Sigmoid colon (tissue), 7 donors: ENCODE measurements at places on chromosomes 12 and 14.

DNA sequence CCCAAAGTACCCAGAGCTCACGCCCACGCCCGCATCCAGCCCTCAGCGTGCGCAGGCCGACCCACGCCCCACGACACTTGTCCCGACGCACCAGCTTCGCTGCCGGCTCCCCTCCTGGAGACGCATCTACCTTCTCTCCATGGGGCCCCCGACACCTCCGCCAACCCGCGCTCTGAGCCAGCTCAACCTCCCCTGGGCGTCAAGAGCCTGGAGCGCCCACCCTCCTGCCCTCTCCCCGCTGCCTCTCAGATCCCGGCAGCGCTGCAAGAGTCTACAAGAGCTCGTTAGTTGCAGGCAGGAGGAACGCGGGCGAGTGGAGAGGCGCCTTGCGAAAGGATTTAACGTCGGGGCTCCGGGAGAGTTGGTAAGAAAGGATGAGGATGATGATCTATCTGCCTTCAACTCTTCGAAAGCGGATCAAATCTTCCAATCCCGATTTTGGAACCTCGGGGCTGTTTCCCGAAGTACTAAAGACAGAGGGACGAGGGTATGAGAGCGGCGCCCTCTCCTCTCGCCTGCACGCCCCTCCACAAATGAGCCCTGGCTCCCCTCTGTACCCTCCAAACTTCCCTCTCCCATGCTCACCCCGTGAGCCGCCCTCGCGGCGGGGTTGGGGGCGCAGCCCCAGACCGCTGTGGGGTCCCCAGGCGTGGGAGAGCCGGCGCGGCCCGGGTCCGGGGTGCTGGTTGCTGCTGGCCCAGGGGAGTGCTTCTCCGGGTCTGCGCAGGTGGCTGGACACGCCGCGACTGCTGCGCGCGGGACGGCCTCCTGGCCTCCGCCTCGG, 979 bp downstream of the LTBP2 start:
- no peak for DNase-seq

- DNase-seq: no peak
Measured at GRCh38 chr12:43893670-43894069, 57.8 kb downstream of the TMEM117 start.

- DNase-seq: no peak
Measured at GRCh38 chr12:38123566-38124246, 192.9 kb upstream of the ALG10B start.

- DNase-seq: no peak
Measured at GRCh38 chr12:62522984-62523383, 56.4 kb downstream of the MON2 start.

DNA sequence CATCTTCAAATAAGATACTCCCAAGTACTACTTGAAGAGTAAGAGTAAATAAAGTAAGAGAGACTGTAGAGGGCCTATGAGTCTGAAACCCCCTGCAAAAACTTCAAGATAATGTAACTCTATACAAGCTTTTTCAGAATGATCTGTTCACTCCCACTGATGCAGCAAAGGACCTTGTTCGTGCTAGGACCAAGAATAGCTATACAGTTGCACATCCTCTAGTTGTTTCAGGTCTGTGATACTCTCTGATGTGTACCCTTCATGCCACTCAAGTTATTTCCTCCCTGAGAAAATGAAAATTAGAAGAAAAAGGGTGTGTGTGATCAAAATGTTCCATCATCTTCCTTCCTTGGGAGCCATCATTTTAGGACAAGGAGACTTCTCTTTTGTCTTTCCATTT, 204.4 kb downstream of the ALX1 start:
- no peak for DNase-seq

GRCh38 chr14:58426670-58427280, 556 bp downstream of the TIMM9 start:
- DNase-seq: peak; percentile 80

DNA sequence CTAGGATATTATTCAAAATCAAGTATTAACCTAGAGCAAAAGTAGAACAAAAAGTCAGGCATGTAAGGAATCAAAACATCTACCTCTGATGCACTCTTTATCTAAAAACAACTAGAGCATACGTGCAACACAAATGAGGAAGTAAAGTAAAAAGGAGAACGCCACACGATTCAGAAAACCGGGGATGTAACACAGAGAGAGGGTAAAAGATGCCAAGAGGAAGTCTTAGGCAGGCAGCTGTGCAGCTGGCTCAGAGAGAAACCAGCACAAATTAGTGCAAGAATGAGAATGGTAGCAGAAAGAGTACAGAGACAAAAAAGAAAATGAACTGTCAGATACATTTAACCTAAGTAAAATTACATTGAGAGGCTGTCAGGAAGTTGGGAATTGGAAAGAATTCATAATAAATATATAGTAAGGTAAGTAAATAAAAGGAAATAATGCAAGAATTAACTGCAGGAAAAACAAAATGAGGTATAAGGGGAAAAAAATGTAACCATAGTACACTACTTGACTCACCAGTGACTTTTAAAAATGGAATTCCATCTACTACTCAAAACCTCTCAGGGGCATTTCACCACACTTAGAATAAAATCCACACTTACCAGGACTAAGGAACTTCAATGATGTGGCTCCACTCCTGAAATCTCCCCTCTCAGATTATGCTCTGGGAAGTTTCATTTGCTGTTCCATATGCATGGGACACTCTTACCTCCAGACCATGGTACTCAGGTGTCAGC, 17.1 kb downstream of the BCAT1 start:
- DNase-seq: no peak

- DNase-seq: no peak
Measured at GRCh38 chr12:120404271-120404670, 33.6 kb upstream of the COX6A1 start.

DNA sequence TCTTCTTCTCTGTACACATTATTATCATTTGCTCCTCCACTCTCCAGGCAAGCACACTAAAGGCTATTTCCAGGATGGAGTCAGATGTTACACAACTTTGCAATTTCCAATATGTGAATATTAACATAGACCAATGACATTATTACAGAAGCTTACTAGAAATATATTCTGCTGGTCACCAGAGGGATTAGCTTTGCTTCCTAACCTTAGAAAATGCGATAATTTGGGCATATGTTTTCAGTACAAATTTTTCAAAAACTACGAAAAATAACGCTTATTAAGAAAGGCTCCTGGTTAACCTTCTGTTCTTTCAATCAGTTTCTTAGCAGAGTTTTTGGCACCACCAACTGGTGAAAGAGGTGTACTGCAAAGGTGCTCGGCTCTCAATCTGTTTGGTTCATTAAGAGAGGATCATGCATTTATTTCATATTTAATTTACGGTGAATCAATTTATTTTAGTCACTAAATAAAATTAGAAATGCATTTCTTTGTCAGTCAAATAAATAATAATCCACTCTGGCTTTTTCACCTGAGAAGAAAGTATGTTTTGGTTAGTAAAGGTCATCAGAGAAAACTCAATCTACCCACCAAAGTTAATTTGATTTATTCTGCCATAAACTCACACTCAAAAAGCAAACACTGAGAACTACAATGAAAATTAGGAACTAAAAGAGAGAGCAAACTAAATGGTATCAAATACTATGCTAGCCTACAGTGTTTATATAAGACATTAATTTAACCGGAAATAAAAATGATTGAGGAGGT, 39.2 kb downstream of the EFCAB11 start:
- DNase-seq: peak; percentile 72

- DNase-seq: peak; percentile 87
Measured at GRCh38 chr12:54032627-54033100, at the start of gene HOXC5. Gene HOXC5, plus strand, starts transcription at chr12:54033050. Its CDS starts 73 bp downstream, at chr12:54033123.

DNA sequence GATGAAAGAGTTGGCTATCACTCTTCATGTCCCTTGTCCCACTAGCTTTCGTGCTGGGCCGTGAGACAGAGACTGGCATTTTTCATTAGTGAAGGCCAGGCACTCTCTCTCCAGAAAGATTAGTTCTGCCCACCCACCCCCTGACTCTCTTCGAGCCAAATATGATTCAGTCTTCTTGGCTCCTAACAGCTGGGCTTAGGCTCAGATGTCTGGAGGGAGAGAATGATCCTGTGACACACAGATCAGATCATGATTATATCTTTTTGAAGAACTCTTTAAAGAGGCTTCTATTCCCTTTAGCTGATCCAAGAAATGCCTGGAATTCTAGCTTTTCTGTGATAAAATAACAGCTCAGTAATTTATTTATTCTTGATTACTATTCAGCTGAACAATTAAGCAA, 5.2 kb upstream of the GNG2 start:
- no peak for DNase-seq

GRCh38 chr14:32662211-32662610, 276.5 kb upstream of the NPAS3 start:
- DNase-seq: no peak

- no peak for DNase-seq
Measured at GRCh38 chr14:23252006-23252405, 14.3 kb downstream of the RNF212B start.

DNA sequence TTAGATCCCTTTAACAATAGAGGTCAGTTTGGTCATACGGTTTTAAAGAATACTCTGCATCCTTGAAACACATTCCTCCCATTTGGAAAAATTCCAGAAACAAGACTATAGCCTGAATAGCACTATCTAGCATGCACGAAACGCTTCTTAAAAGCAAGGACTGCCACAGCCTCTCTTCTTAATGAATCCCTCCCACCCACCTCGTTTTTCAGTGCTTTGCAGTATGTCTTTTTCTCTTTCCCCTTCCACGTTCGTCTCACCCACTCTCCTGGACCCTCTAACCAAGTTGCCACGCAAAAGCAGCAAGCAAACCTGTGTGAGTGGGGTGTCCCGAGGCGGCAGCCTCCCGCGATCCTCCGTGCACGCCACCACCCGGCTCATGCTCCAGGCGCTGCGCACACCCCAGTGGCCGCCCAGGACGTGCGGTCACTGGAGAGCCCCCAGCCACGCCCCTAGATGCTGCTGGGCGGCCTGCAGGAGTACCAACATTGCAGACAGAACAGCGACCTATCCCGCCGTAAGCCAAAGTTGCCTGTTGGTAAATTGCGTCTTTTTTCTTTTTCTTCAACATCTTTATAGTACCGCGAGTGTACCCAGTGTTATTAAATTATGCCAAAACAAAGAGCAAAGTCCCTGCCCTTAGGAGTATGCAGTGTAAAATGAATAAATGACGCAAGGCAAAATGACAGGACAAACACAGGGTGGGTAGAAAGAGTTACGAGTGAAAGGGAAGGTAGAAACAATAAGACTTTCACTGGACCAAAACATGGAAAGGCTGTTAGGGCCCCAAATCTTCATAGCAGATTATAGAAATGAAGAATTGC, at the start of gene SLC38A4:
SLC38A4 (minus strand) TSS at position 407 of the 824 bp plus-strand sequence. CDS start 32,926 bp downstream, outside the sequence.
- no peak for DNase-seq

DNA sequence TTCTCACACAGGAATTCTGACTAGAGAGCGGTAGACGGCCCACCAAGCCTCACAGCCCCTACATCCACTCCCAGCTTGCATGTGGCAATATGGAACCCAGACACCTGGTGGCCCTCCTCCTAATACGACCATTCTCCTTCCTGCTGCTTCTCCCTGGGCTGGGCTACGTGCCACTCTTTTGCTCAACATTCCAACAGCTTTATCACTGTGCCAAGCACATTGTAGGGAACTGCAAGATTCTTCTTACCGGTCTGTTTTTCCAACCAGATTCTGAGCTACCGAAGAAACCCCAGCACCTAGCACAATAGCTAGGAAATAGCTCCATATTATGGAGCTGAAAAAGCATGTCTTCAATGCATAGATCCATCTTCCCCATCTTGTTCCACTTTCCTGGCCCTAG, 58.1 kb downstream of the STXBP6 start:
- no peak for DNase-seq

- DNase-seq: no peak
Measured at GRCh38 chr12:72000969-72001648, 62.5 kb downstream of the TPH2 start.

- peak; percentile 48 for DNase-seq
Measured at GRCh38 chr12:47891356-47891755, 13.4 kb downstream of the VDR start.

DNA sequence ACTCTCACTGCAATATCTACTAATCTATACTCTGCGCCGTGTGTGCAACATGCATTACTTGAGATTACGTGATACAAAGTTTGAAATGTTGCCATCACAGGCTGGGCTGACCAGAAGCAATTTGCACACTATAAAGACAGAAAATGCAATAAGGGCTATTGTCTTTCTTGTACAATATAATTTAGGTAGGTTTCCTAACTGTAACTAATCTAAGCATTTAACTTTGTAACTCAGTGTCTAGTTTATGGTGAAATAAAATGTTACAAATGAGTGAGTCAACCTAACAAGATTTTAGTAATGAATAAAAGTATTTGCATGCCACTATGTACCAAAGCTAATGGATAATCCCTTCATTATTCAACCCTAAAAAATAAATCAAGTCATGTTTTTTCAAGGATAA, 57.8 kb downstream of the LRP6 start:
- DNase-seq: no peak

DNA sequence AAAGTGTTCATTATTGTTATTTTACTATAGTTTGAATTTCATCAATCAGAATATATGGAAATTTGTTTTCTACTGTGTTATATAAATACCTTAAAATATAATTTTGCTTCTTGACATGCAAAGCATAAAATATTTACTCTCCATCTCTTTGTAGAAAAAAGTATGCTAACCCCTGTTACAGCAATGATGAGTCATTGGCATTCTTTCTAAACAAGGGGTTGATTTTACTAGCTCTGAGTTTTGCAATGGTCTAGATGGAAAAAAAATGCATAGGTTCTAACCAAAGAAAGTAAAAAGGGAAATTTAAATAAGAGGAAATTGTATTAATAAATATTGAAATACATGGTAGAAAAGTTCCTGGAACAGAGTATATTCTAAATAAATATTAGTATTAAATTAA, 990.2 kb upstream of the ATXN7L3B start:
- no peak for DNase-seq

DNA sequence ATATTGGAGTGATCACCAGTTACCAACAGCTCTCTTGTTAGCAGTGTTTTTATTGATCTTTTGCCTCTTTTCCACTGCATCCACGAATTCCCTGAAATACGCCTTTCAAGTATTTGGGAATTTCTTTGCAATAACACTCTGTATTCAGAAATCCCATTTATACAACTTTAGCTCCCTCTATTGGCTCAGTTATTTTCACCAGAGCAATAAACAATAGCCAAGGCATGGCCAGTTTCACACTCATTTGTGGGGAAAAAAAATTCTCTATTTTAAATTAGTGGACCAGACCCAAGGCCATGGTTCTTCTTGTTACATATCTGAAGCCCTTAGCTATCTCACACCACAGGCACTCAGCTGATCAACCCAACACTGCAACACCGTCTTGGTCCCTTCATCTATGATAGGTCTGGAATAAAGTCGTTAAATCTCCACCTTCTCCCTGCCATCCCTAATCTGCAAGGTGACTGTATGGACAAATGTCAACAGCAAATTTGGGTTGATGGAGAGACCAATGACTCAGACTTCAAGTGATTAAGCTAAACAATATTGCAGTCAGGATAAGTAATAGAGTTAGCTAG, 92.4 kb upstream of the TMEM260 start:
- no peak for DNase-seq

DNA sequence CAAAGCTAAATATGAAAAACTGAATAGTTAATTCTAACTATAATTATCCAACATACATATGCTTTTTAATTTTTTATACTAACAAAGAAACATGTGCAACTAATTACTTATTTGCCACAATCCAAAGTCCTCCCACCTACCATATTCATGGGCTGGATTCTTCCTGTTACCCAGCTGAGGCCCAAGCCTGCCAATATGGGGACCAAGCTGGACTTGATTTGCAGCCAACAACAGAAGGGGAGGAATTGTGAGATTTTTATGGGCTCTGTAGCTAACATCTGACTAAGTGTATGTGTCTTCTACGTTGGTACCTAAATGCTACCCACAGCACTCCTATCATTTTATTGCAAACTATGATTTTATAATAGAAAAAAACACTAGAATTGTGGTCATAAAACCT, 13.1 kb upstream of the ANKS1B start:
- no peak for DNase-seq

GRCh38 chr12:79183003-79183402, 318.4 kb downstream of the SYT1 start:
- DNase-seq: no peak

GRCh38 chr12:23810329-23810902, 139.1 kb downstream of the SOX5 start:
- DNase-seq: no peak
